ENCODE measurements at places on chromosomes 5 and 9.
A peak's percentile ranks its signal among the peaks of the same experiment; 100 is the strongest.

DNA sequence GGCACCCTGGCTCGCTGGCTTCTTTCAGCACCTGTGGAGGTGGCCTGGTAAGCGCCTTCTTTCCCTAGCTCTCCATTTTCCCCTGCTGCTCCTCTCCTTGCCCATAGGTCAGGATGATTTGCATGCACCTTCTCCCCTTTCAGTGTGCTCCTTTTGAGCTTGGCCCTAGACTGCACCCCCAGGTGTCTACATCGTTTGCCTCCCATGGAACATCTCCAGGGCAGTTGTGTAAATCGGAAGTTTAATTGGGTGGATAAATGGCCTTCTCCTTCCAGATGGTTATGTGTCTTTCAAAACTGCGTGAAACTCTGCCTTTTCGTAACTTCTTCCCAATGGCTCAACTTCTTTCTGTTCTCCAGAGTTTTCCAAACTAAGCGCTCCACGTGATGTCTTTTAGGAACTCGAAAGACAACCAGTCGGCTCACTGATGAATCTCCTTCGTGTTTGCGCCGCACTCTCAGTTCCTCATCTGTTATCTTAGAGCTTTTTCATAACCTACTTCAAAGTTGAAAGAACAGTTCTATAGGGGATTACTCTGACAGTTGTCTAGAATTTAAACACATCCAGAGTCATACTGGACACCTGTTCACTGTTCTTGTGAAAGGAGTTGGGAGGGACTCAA lies 1.7 kb downstream of the ADAMTS19 start:
- no peak for DNase-seq

DNA sequence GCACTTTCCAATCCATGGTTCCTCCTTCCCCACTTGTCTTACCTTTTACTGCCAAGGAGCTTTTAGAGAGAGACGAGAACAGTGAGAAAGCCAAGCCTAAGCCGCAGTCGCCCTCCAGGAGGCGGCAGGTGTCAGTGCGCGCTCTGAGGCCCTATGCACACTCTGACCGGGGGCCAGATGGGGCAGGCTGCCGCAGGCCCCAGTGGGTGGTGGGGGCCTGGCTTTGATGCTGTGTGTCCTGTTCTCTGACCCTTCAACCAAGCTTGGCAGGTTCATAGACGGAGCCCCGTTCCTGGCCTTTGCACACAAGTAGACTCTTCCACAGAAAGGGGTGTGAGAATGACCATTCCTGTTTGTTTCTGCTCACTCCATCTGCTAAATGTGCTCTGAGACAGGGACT lies 77.3 kb downstream of the WNK2 start:
- no peak for DNase-seq

DNA sequence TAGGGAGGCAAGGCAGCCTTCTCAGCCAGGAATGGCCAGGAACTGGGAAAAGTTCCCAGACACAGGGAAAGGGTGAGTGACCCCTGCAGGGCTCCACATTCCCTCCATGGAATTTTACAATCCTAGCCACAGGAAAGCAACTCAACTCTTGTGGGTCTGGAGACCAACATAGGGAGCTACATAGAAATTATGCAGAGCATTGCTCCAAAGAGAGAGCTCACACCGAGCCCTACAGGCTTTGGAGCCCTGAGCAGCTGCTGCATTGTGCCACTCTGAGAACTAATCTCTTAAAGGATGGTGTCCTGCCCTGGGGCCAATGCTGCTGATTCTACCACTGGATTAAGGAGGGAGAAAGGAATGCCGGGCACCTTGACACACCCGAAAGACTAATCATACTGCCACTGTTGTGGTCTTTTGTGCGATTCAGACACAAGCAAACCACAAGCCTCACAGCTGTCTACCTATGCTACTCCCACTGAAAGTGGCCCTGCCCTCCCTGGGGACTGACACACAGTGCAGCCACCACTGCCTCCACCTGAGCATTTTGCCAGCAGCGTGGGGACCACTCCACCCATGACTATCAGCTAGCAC lies 1089.8 kb upstream of the NUDT12 start:
- no peak for DNase-seq

DNA sequence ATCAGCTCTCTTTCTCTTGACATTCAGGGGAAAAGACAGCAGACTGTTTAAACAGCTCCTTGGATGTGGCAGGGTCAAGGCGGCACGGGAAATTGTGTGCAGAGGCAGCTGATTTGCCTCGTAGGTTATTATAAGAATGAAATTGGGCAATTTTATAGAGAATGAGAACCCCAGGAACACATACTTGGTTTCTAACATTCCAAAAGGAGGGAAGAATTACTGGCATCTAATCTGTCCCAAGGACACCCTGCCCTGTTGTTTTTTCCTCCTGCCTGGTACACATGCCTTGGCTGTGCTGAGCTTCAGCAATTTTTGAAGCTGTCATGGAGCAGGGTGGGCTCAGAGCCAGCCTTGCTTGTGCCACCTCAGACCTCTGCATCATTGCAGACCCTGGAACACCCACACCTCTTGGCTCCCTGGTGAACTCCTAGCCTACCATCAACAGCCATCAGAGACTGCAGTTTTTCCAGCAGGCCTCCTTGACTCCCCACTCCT lies 143.6 kb downstream of the BOD1 start:
- DNase-seq, result no peak

DNA sequence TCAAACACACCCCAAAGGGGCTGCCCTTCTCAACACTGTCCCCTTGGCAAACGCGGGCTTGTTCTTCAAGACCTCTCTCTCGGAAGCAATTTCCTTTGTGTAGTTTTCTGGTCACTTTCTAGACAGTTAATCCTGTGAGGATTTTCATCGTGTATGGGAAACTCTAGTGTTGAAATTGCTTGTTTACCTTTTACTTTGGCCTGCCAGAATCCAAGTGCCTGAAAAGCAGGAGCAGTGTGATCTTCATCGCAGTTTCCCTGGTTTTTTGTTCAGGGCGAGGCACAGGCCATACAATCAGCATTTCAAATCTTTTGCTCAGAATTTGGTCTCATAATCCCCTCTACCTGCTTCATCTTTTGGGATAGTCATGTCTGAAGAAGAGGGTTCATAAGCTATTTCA lies 115.7 kb upstream of the C9orf72 start:
- no peak for DNase-seq

GRCh38 chr5:159339460-159339859 lies 9.2 kb upstream of the IL12B start:
- no peak for DNase-seq

GRCh38 chr5:180831139-180832093 lies 28.8 kb upstream of the MGAT1 start:
- peak; percentile 37 for DNase-seq

GRCh38 chr9:107755246-107755645 lies 265.7 kb upstream of the KLF4 start:
- DNase-seq, result peak; percentile 81

- DNase-seq, result no peak
These were observed 153.8 kb downstream of the COL23A1 start for GRCh38 chr5:178436326-178436940.

- peak; percentile 24 for DNase-seq
These were observed 929 bp downstream of the SH3PXD2B start for GRCh38 chr5:172453206-172453985.

- no peak for DNase-seq
These were observed 7.2 kb downstream of the ROPN1L start for GRCh38 chr5:10448754-10449360.

DNA sequence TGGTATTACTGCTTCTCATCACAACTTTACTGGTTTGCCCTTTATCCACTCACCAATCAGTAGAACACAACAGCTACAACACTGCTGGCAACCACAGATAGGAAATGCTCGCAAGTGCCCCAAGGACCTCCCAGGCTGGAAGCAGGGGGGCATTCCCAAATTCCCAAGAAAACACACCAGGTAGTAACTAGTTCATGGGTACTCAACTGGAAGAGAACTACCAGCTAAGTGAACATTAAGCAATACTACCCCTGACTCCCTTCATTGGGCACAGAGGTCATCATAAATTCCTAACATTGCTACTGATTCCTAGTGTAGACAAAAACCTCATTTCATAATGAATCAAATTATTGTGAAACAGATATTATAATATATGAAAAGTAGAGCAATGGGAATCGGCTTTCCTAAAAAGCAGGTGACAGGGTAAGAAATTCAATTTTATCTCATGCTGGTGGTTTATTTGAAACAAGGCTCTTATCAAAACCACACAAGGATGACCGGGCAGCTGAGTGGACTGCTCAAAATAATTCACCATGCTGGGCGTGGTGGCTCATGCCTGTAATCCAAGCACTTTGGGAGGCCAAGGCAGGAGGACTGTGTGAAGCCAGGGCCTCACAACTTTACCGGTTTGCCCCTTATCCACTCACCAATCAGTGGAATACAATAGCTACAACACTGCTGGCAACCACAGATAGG lies 81.6 kb downstream of the TLE1 start:
- DNase-seq, result no peak

DNA sequence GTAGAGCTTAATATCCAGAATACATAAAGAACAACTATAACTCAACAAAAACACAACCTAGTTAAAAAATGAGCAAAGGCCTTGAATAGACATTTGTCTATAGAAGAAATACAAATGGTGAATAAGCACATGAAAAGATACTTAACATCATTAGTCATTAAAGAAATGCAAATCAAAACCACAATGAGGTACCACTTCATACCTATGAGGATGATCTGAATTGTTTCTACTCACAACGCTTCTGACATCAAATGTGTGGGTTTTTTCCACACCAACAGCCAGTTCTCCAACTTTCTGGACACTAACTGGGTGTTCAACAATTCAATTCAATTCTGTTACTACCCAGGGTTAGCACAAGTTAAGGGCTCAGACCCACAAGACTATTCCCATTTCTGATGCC lies 22.0 kb downstream of the SREK1IP1 start:
- DNase-seq, result no peak

DNA sequence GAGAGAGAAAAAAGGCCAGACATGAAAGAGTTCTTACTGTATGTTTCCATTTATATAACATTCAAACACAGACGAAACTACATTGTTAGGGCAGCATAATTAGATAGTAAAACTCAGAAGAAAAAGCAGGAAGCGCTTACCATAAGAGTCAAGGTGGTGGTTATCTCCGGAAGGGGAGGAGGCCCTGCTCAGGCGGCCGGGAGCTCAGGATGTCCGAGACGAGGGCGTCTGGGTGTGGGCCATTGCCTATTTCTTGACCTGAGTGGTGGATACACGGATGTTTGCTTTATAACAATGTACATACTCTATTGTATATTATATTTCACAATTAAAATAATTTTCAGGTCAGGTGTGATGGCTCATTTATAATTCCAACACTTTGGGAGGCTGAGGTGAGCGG lies 80.9 kb upstream of the COL5A1 start:
- DNase-seq, result no peak

GRCh38 chr5:45521067-45521466 lies 175.1 kb downstream of the HCN1 start:
- no peak for DNase-seq

DNA sequence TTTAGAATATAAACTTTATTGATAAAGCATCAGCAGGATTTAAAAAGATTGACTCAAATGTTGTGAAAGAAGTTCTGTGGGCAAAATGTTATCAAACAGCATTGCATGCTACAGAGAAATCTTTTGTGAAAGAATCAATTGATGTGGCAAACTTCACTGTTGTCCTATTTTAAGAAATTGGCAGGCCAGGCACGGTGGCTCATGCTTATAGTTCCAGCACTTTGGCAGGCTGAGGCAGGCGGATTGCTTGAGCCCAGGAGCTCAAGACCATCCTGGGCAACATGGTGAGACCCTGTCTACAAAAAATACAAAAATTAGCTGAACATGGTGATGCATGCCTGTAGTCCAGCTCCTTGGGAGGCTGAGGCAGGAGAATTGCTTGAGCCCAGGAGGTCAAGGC lies 17.4 kb downstream of the ZBTB43 start:
- DNase-seq, result no peak

DNA sequence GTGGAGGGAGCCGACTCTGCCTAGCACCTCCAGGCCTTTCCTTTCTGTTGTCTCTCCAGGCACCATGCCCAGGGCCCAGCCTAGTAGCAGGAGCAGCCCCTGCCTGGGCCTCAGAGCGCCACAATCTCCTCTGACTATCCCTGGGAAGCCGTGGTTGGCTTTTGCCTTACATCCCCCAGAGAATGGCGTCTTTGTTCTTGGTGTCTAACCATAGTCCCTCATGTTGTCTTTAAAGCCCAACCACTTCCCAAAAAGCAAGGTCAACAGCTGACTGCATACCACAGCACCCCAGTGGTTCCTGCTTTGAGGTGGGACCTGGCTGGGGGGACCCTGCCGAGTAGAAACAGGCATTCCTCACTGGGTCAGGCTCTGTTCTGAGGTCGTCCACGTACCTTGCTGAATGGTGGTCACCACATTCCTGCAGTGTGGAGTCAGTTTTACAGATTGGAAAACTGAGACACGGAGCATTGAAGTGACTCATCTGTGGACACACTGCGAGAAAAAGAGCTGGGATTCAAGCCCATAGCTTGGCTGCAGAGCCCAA lies 13.7 kb upstream of the CERCAM start:
- DNase-seq, result no peak

- DNase-seq, result peak; percentile 71
These were observed 16.4 kb upstream of the PDCD1LG2 start for GRCh38 chr9:5493679-5494511.

- no peak for DNase-seq
These were observed 276.9 kb downstream of the CDH9 start for GRCh38 chr5:26761446-26761845.

DNA sequence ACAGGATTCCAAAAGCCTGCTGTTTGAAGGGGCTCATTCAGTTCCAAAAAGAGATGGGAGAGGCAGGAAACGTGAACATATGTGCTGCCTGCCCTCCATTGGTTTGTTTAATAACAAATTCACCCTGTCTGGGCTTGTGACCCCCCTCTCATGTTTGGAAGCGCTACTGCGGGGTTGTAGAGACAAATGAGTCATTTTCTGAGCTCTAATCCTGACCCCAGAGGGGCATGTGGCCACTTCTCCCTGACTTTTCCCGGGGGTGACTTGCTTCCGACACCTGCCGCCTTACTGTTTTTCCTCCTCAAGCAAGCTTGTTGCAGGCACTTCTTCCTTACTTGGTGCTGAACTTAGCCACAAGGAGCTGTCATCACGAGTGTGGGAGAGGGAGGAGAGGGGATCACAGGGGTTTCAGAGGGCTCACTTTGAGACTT lies 75.9 kb downstream of the LMNB1 start:
- DNase-seq, result no peak

DNA sequence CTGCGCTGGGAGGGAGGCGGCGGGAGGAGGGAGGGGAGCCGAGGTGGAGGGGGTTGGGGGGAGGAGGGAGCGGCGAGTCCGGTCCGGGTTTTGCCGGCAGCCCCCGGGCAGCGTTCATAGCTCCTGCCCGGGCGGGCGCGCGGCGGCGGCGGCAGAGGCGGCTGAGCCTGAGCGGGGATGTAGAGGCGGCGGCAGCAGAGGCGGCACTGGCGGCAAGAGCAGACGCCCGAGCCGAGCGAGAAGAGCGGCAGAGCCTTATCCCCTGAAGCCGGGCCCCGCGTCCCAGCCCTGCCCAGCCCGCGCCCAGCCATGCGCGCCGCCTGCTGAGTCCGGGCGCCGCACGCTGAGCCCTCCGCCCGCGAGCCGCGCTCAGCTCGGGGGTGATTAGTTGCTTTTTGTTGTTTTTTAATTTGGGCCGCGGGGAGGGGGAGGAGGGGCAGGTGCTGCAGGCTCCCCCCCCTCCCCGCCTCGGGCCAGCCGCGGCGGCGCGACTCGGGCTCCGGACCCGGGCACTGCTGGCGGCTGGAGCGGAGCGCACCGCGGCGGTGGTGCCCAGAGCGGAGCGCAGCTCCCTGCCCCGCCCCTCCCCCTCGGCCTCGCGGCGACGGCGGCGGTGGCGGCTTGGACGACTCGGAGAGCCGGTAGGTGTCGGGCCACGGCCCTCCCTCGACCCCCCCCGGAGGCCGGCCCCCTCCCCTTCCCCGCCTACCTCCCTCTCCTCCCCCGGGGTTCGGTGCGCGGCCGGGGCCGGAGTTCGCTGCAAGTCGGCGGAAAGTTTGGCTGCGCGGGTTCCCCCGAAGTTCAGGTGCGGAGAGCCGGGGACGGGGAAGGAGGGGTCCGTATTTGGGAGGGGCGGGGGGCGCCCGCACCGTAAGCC lies at the start of gene CXXC5:
TSS of gene CXXC5 (plus strand) at position 145 of the 877 bp plus-strand sequence. CDS start 32,175 bp downstream, outside the sequence.
- DNase-seq, result no peak

Data from HS-5 (cell line).